ENCODE measurements at places on chromosomes 12 and 14.

DNA sequence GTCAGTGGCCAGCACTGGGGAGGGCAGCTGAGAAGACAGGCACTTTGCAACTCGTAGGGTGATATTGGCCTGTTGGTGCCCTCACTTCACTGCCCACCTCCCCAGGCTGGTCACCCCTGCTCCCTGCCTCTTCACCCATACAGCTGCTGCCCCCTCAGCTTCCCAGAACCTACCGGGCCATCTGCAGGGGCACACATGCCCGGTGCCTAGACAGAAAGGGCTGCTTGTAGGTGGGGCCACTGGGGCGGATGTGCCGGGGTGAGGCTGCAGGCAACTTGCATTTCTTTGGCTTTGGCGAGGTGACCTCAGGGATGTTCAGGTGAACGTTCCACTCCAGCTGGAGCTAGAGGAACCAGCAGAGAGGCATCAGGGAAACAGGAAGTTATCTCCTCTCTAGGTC is 17.2 kb downstream of the FAM186B start:
- DNase-seq, result no peak

DNA sequence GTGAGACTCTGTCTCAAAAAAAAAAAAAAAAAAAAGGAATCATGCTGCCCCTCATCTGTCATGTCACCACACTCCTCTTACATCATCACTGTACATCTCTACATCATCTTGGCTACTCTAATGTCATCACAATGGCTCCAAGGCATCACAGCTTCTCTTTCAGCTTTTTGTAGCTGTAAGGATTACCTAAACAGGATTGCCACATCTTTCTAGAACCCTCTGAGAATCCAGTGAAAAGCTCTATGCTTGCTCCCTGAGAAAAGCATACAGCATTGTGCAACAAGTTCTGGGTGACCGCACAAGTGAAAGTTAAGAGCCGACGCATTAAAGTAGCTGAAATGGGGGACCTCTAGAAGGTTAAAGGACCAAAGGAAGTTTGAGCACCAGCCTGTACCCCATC is 272.5 kb downstream of the C12orf50 start:
- DNase-seq, result no peak

DNA sequence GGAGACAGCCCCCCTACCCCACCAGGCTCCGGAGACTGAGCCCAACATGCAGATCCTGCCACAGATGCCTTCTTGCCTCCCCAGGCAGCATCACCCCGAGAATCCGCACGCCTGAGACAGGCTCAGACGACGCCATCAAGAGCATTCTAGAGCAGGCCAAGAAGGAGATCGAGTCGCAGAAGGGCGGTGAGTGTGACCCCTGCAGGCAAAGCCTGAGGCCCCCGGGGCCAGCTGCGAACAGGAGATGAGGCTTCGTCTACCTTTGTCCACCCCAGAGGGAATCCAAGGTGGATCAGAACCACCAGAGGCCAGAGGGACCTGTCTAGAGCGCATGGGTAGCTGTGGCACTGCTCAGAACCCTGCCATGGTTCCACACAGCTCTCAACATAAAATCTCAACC is 56.9 kb downstream of the PHETA1 start:
- DNase-seq, result no peak

- DNase-seq, result no peak
Observed at GRCh38 chr12:27936196-27936595, 36.3 kb downstream of the PTHLH start.

GRCh38 chr12:114998118-114998749 is 314.3 kb upstream of the TBX3 start:
- DNase-seq, result no peak

DNA sequence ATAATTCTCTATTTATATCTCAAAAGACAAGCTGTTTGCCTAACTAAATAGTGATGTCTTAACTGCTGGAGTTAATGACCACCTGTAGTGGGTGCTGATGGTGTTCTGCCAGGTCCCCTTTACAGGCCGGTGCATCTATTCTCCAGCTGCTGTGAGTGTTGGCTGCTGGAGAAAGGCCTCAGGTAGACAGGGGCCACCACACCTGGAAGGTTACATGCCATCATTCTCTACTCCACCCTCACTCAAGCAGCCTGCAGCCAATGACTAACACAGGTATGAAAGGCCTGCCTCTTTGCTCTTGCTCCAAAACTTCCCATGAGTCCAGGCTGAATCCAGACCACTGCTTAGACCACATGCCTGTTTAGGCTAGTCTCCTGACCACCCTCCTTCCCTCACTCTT is 73.9 kb downstream of the RPS6KA5 start:
- DNase-seq, result no peak

DNA sequence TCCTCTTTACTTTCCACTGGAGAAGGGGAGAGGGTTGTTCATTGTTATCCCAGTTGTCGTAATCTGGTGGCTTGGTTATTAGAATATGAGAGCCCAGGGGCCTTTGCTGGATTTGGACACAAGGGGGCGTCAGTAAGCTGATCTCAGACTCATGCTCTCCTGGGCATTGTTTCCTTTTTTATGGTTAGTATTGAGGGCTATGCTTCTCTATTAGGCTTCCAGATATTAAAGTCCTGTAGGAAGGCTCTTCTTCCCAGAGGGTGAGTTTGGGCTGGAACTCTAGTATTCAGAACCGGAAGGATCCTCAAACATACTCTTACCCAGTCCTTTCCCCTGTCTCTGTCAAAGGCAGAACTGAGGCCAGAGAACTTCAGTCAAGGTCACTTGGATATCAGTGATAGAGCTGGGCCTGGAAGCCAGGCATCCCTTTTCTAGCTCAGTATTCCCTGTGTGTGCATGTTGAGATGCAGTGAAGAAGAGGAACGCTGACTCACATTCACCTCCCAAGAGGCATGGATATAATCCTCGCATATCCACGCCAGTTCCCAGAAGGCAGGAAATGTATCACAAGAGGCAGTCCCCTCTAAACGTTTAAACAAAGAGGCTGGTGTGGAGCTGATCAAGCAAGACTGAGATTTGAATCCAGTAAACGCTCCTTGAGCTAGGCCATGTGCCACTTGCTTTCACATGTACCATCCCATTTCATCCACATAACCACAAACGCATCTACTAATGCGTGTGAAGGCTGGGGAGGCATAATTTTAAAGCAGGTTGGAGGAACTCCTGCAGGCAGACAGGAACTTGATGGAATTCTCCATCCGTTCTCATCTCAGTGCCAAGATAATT is 41.6 kb downstream of the UBE3B start:
- DNase-seq, result peak; percentile 53

GRCh38 chr12:46617167-46617566 is 208.6 kb downstream of the SLC38A4 start:
- no peak for DNase-seq

DNA sequence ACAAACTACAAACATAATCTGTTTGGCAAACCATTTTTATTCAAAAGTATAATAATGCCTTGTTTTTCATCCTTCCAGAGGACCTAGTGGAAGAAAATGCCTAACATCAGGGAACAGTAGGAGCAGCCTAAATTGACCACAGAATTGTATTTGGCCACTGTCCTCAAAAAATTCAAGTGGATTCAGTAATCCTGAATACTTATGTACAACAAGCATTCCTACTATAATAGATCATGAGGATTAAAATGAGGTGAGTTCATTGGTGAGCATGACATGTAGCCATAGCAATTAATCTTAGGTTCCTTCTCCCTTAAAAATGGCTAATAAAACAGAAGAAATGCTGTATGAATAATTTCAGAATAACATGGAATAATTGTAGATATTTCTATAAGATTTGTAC is 209.3 kb downstream of the DAD1 start:
- DNase-seq, result no peak

GRCh38 chr12:116635487-116635886 is 76.3 kb downstream of the MAP1LC3B2 start:
- DNase-seq, result no peak

DNA sequence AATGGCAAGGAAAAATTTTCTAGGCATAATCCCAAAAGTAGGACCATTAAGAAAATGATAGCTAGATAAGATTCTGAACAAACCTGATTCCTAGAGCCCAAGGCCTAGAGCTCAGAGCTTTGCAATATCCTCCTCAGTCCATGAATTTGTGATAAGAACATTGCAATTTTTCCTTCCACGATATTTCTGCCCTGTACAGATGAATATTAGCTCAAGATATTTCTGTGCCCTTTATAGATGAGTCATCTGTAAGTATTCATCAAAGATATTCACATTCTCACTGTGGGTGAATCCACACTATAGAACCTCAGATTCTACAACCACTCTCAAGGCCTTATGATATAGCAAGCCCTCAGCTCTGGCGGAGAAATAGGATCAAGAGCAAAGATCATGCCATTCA is 37.5 kb downstream of the EAPP start:
- DNase-seq, result no peak

All from activated CD4-positive, alpha-beta T cell treated with anti-CD3 and anti-CD28 coated beads, Interleukin-2, amount 50 U/mL, for 4 hours (primary cell).